ENCODE measurements at places on chromosomes 11 and 22. TPM values are rescaled to one million over a fixed set of nuclear protein-coding genes. Genes with fewer than 3 reads are reported as not detected.

The RBMXL2 gene
- 79.4 TPM for total RNA-seq

The STARD10 gene
- total RNA-seq, result 130 TPM

The MS4A15 gene
- 0.31 TPM for total RNA-seq

The NPTXR gene
- 14.1 TPM for total RNA-seq

The ZNF215 gene
- total RNA-seq, result 4.5 TPM

GRCh38 chr22:43151251-43152002 is at the start of gene TSPO:
Gene TSPO, plus strand, starts transcription at chr22:43151559. Its CDS starts 7,680 bp downstream, at chr22:43159239.
- peak within 1 kb of the TSS; percentile 81 for H3K4me3 ChIP-seq
- H3K4me1 ChIP-seq, result peaks cover 13% of the 10 kb centered on the region
- H3K27ac ChIP-seq, result peak within 1 kb of the TSS; percentile 59
- no peaks in the 10 kb centered on the region for H3K36me3 ChIP-seq
- DNase-seq, result peak; percentile 77
- no peaks in the 10 kb centered on the region for H3K27me3 ChIP-seq

DNA sequence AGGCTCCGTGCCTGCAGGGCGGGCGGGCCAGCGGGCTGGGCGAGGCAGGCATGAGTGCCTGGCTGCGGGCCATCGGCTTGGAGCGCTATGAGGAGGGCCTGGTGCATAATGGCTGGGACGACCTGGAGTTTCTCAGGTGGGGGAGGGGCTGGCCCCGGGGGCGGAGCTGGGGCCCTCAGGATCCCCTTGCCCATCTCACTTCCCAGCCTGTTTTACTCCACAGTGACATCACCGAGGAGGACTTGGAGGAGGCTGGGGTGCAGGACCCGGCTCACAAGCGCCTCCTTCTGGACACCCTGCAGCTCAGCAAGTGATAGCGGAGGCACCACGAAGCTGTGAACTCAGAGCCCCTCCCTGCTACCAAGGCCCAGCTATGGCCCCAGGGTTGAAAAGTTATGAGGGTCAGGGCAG is 5.9 kb downstream of the PHOX2A start:
- peak; percentile 60 for DNase-seq
- H3K4me3 ChIP-seq, result no peak overlapping the region
- no peak overlapping the region for H3K27ac ChIP-seq
- no peaks in the 10 kb centered on the region for H3K27me3 ChIP-seq

DNA sequence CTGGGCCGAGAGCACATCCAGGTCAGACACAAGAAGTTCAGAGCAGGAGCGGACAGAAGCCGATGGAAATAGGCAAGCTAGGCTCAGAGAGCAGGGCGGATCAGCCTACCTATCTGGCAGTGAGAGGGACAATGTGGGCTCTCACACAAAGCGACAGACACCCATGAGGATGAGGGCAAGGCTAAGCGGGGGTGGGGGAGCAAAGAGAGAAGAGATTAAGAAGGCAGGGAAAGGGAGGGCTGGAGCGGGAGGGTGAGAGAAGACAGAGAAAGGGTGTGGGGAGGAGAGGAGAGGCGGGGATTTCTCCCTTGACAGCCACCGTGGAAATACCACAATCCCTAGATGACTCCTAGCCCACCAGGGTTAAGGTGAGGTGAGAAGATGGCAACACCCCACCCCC is 57.9 kb downstream of the BUD13 start:
- H3K27ac ChIP-seq, result no peak overlapping the region
- DNase-seq, result no peak
- H3K4me3 ChIP-seq, result no peak overlapping the region
- H3K4me1 ChIP-seq, result no peaks in the 10 kb centered on the region

- no peaks in the 10 kb centered on the region for H3K27me3 ChIP-seq
- no peaks in the 10 kb centered on the region for H3K4me1 ChIP-seq
- H3K36me3 ChIP-seq, result no peaks in the 10 kb centered on the region
- no peak for DNase-seq
- no peak overlapping the region for H3K27ac ChIP-seq
- no peak overlapping the region for H3K4me3 ChIP-seq
Measured at GRCh38 chr11:48077251-48077650, 96.9 kb downstream of the PTPRJ start.

GRCh38 chr11:2992234-2992996 is at the start of gene NAP1L4:
Gene NAP1L4, minus strand, starts transcription at chr11:2992329. Its CDS starts 13,109 bp downstream, at chr11:2979220.
- peak within 1 kb of the TSS; percentile 80 for H3K27ac ChIP-seq
- H3K4me3 ChIP-seq, result peak within 1 kb of the TSS; percentile 87
- H3K36me3 ChIP-seq, result no peaks in the 10 kb centered on the region
- peaks cover 36% of the 10 kb centered on the region for H3K4me1 ChIP-seq
